ENCODE measurements at places on chromosomes 5 and 9.

GRCh38 chr9:122125509-122126330 is 32.6 kb upstream of the TTLL11 start:
- peak; percentile 24 for DNase-seq

- no peak for DNase-seq
These were observed 317.6 kb downstream of the ARRDC3 start for GRCh38 chr5:91065496-91065895.

DNA sequence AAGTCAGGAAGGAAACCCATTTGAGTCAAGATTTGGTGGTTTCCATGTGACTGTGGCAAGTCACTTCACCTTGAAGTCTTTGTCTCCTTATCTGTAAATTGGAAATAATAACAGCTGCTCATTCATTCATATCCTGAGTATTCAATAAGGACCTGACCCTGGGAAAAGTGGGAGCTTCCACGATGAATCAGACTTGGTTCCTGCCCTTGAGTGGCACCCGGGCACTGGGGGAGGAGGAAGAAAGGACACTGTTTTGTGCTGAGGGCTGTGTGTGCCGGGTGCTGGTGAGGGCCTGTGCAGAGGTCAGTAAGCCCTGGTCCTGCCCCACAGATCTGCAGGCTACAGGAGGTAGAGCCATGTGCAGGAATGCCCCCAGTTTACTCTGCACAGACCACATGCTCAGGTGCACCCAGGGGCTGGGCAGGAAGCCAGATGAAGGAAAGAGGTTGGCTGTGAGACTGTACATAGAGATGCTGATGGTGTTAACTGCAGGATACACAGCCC is 6.8 kb downstream of the NDST1 start:
- peak; percentile 42 for DNase-seq

- peak; percentile 53 for DNase-seq
These were observed 4.7 kb downstream of the GNAQ start for GRCh38 chr9:78026947-78027346.

DNA sequence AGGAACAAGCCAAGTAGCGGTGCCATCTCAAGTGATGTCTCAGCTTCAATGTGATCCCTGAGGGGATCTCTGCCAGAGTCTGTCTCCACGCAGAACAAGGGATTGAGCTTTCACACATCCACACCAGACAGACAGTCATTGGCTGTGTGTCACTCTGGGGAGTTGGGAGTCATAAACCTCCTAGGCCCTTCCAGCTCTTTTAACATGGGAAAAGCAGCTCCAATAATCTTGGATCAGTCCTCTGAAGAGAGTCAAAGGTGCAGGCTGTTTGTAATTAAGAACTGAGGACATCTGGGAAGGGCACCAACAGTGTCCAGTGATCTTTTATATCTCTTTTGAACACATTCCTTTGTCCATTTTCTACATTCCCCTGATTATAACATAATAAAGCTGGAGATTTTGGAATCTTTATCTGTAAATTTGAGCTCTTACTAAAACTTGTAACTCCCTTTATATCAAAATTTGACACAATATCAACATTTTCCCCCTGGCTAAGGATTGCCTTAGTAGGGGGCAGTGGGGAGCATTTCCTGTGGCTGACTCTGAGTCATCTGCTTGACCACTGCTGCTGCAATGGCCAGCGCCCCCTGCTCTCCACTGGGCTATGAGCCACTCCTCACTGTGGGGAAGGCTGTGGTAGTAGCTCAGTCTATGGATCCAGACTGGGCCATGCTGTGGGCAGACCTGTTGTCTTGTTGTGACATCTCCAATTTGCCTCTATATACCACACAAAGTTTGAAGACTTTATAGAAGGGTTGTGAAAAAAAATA is 284.4 kb downstream of the OSTF1 start:
- no peak for DNase-seq

GRCh38 chr5:169531631-169532030 is 51.9 kb upstream of the SPDL1 start:
- DNase-seq: peak; percentile 68

- peak; percentile 68 for DNase-seq
These were observed 140.1 kb upstream of the FBXL17 start for GRCh38 chr5:108521841-108522506.

- no peak for DNase-seq
These were observed 133.0 kb upstream of the FAM120A start for GRCh38 chr9:93318480-93318879.

DNA sequence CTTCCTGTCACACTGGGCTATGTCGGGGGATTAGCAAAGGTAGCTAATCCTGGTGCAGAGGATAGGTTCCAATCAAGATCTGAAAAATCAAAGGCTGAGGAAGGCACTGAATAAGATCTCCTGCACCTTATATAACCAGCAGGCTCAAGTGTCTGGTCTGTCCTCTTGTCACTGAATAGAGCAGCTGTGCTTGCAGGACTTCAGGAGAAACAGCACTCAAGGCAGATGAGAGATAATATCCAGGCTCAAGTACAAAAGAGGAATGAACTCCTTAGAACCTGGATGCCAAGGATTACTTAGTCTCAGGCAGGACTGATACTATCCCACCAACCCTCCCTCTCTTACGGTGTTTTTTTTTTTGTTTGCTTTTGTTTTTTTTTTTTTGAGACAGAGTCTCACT is 108.8 kb upstream of the LRRTM2 start:
- DNase-seq: no peak

- DNase-seq: peak; percentile 60
These were observed 55.5 kb upstream of the FST start for GRCh38 chr5:53424686-53425615.

DNA sequence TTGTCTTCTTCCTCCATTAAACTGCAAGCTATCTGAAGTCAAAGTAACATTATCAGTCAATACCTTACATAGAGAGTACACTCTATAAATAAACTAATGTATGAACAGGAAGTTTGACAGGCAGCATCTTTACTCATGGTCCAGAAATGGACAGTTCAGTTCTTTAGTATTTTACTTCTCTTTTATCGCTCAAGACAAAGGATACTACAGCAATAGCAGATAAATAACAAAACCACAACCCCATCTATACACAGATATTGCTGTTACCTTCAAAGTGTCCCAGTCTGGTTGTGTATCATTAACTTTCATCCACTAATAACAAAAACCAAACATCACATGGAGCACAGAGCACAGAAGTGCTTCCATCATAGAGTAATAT is 46.4 kb downstream of the SEMA5A start:
- no peak for DNase-seq

DNA sequence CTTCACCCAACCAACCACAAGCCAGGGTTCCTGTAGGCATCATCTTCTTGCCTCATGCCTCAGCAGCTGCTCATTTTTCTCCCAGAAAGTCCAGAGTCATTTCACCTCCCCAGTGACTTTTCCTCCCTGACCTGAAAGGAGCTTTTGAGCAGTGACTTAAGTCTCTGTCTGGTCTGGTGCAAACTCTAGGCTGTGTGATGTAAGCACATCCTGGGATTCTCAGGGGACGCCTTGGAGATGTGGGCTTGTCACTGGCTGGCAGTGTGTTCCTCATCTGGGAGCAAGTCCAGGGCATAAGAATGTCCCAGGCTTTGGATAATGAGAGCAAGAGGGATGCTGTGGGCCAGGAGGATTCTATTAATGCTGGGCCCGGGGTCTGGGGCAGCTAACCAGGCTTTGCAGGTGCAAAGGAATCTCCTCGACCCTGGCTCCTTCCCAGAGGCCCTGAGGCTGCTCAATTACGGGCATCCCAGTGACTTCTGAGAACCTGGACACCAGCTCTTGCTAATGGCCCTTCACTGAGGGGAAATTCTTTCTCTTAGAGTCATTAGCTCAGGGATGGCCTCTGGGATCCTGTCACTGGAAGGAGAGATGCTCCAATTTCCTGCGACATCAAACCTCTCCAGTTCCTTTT is 211.0 kb upstream of the PANK3 start:
- DNase-seq: peak; percentile 74

DNA sequence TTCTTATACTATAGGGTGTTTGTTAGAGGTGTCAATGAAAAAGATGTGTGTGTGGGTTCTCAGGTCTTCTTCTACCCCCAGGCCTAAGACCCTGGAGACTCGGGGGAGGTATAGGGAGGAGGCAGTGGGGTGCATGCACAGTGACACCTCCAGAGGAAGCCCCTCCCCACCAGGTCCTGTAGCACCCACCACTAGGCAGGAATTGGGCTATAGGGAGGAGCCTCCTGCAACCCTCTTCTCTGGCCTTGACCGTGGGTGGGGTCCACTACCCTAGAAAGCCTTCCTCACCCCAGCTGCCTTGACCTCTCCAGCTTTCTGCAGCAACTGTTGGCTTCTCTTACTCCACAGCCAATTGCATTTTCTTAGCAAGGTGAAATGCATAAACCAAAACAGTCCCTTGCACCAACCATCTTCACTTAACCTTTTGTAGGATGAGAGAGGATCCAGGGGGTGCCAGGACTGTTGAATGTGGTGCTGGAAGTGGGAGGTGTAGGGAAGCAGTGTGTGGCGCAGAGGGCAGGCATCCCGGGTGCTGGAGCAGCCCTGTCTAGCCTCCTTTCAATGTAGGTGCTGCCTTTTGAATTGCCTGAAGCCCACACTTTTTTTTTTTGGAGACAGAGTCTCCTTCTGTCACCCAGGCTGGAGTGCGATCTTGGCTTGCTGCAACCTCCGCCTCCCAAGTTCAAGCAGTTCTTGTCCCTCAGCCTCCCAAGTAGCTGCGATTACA is 128.5 kb downstream of the RGS3 start:
- no peak for DNase-seq

GRCh38 chr5:164727012-164727411 is 1221.6 kb downstream of the MAT2B start:
- no peak for DNase-seq

- DNase-seq: peak; percentile 59
These were observed 82.6 kb downstream of the ADRB2 start for GRCh38 chr5:148909040-148909439.

GRCh38 chr9:36640771-36641381 is 68.2 kb downstream of the MELK start:
- no peak for DNase-seq

GRCh38 chr5:35470866-35471265 is 146.8 kb upstream of the SPEF2 start:
- peak; percentile 28 for DNase-seq

- DNase-seq: no peak
These were observed 13.3 kb upstream of the SPATA24 start for GRCh38 chr5:139417214-139417613.

Measured in AG10803 (cell line).